ENCODE measurements at places on chromosomes 3 and 15.

GRCh38 chr3:177478170-177478867 lies 281.0 kb upstream of the TBL1XR1 start:
- H3K27me3 ChIP-seq: no peaks in the 10 kb centered on the region
- DNase-seq: peak; percentile 68
- H3K27ac ChIP-seq: peak overlapping the region; percentile 27
- no peaks in the 10 kb centered on the region for H3K36me3 ChIP-seq
- H3K4me1 ChIP-seq: peaks cover 11% of the 10 kb centered on the region
- no peak overlapping the region for H3K4me3 ChIP-seq

DNA sequence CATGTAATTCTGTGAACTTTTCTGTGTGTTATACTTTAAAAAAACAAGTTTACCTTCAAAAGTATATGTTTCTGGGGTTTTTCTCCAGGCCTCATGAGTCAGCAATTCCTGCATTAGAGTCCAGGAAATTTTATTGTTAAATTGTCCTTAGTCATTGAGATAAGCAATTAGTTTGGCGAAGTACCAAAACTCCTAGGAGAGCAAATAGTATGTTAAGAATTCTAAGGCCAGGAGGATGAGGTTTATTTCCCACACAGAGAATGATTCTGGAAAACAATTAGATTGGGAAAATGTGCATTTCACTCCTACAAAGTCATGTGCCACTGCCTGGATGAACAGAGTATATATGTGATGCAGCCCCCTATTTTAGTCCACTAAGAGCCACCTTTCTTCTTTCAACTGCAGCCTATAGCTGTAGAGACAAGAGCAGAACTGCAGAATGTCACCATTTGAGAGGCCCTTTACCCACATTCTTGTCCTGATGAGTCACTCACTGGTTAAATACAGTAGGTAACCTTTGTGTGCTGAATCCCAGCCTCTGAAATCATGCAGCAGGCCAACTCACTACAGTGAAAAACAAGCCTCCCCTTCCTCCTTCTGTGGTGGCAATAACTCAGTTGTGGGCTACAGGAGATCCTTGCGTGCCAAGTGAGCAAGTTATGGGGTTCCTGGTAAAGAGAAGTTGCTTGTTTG lies 452.8 kb upstream of the THBS1 start:
- DNase-seq: no peak
- H3K4me3 ChIP-seq: no peak overlapping the region
- no peaks in the 10 kb centered on the region for H3K36me3 ChIP-seq
- H3K4me1 ChIP-seq: peaks cover 47% of the 10 kb centered on the region
- no peaks in the 10 kb centered on the region for H3K27me3 ChIP-seq
- H3K27ac ChIP-seq: no peak overlapping the region

- H3K36me3 ChIP-seq: no peaks in the 10 kb centered on the region
- peaks cover 11% of the 10 kb centered on the region for H3K27me3 ChIP-seq
- no peak for DNase-seq
- no peak overlapping the region for H3K27ac ChIP-seq
- H3K4me3 ChIP-seq: no peak overlapping the region
These were observed 23.1 kb upstream of the TXNRD3 start for GRCh38 chr3:126677862-126678503.

DNA sequence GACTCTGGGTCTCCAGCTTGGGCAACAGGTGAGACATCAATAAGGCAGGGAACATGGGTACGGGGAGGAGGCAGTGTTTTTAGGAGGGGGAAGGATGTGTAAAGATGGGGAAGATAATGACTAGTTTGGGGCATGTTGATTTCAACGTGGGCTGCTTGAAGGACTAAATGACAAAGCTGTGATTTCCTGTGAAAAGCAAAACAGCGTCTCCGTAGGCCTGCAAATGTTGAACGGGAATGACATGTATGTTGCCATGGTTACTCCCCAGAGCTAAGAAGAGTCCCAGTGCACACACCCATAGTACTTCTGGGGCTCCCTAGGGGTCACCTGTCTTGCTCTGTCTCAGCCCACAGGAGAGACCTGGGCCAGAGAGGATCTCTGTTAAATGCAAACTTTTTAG lies 71.3 kb upstream of the ETV5 start:
- no peak overlapping the region for H3K27ac ChIP-seq
- DNase-seq: no peak
- H3K4me3 ChIP-seq: no peak overlapping the region
- no peaks in the 10 kb centered on the region for H3K27me3 ChIP-seq
- peaks cover 19% of the 10 kb centered on the region for H3K36me3 ChIP-seq

GRCh38 chr3:147507638-147508286 lies 98.6 kb downstream of the ZIC1 start:
- H3K4me3 ChIP-seq: no peak overlapping the region
- H3K27ac ChIP-seq: peak overlapping the region; percentile 34
- DNase-seq: no peak

DNA sequence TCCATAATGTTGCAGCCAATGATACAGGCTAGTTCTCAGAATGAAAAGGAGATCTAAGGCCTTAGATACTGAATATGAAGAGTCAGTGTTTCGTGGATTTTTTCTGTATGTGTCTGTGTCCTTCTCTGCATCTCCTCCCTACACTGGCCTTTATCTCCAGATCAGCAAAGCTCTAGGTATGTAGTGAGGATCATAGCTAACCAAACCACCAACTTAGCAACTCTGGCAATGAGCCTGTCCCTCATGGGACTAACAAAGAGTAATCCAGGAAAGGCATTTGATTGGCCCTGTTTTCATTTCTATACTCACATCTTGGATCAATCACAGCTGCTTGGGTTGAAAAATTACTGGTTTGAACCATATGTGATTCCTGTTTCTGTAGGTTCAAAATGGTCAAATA lies 18.6 kb upstream of the CNTN3 start:
- no peak for DNase-seq
- no peaks in the 10 kb centered on the region for H3K27me3 ChIP-seq
- H3K36me3 ChIP-seq: no peaks in the 10 kb centered on the region
- H3K27ac ChIP-seq: no peak overlapping the region
- no peak overlapping the region for H3K4me3 ChIP-seq
- H3K4me1 ChIP-seq: no peaks in the 10 kb centered on the region

GRCh38 chr3:58175437-58176184 lies 35.2 kb downstream of the DNASE1L3 start:
- H3K4me3 ChIP-seq: no peak overlapping the region
- peak overlapping the region; percentile 5 for H3K27ac ChIP-seq
- H3K4me1 ChIP-seq: peaks cover 35% of the 10 kb centered on the region
- no peak for DNase-seq
- peaks cover 6% of the 10 kb centered on the region for H3K36me3 ChIP-seq
- H3K27me3 ChIP-seq: no peaks in the 10 kb centered on the region

GRCh38 chr3:37386627-37387230 lies 212.3 kb upstream of the LRRFIP2 start:
- peak overlapping the region; percentile 66 for H3K27ac ChIP-seq

DNA sequence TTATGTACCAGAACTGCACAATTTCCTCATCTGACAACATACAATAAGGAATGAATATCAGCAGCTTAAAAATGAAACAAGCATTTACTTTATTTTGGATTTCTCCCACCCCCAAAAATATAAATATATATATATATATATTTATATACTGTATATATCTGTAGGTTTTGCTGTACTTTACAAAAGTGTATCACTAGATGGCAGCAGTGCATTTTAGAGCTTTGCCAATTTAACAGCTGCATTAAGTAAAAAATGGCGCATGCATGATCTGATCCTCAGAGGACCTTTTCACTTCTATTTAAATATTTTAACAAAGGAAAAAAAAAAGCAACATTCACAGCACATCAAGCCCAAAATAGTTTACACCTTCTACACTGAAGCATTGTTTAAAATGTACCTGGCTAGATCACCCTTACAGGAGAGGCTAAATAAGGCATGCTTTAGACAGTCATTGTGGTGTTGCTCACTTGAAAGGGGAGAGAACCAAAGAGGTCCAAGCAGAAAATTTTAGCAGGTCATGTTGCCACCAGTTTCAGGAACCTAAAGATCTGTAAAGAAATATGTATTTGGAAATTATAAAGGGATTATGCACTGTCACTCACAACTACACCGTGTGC lies 72.6 kb downstream of the NPTN start:
- H3K36me3 ChIP-seq: peaks cover 91% of the 10 kb centered on the region
- no peaks in the 10 kb centered on the region for H3K4me1 ChIP-seq
- H3K27ac ChIP-seq: no peak overlapping the region
- no peaks in the 10 kb centered on the region for H3K27me3 ChIP-seq

DNA sequence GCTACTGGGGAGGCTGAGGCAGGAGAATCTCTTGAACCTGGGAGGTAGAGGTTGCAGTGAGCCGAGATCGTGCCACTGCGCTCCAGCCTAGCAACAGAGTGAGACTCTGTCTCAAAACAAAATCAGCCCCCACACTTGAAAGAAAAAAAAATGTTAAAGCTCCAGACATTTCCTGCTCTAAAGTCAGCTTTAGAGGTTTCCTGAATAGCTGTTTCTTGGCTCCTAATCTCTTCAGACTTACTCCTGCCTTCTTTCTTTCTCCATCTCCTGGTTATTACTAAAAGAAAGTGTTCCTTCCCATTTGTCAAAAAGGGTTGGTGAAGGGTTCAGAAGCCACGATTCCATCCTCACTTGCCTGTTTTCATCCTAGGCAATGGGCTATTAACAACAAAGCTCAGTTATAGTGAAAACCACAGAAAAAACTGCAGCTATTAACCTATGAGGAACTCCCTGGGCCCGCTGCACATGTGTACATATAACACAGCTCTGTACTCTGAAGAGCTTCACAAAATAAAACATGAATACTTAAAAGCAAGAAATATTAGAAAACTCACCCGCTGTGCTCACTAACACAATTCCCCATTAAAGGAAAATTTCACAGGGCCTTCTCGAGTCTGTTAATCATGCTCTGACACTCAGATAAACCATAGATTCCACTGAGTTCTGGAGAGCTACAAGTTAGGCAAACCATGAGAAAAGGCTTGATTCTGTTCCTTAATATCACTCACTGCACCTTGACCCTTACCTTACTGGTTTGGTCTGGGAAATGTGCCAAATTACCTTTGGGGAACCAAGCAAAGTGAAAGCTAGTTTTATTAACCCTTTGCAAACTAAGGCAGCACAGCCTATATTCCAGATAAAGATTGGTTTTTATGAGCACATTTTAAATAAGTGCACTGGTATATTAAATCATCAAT lies 89.9 kb upstream of the TSPAN3 start:
- H3K4me3 ChIP-seq: no peak overlapping the region
- no peak for DNase-seq
- peaks cover 9% of the 10 kb centered on the region for H3K4me1 ChIP-seq
- no peak overlapping the region for H3K27ac ChIP-seq
- H3K36me3 ChIP-seq: no peaks in the 10 kb centered on the region
- H3K27me3 ChIP-seq: no peaks in the 10 kb centered on the region

DNA sequence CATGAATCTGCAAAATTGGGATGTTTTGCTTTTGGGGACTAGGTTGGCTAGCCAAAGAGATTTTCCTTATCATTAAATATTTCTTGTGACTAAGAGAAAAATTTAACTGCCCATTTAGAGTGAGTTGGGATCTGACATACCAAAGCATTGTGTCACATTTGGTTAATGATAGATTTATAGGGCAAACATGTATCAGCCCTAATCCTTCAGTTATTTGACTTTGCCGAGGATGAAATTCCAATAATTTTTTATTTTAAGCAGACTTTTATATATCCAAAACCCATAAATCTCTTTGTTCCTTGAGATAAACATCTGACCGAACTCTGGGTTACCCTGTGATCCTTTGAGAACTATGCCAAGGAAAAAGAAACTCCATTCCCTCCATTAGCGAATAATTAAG lies 218.9 kb downstream of the CDIN1 start:
- H3K4me1 ChIP-seq: no peaks in the 10 kb centered on the region
- no peak overlapping the region for H3K4me3 ChIP-seq
- no peak for DNase-seq
- H3K27me3 ChIP-seq: no peaks in the 10 kb centered on the region

- no peak overlapping the region for H3K27ac ChIP-seq
- no peaks in the 10 kb centered on the region for H3K27me3 ChIP-seq
- H3K36me3 ChIP-seq: no peaks in the 10 kb centered on the region
- DNase-seq: no peak
- H3K4me3 ChIP-seq: no peak overlapping the region
These were observed 249.4 kb upstream of the MDFIC2 start for GRCh38 chr3:70561796-70562195.

GRCh38 chr15:31457161-31457560 lies 130.5 kb downstream of the KLF13 start:
- peaks cover 19% of the 10 kb centered on the region for H3K4me1 ChIP-seq
- DNase-seq: no peak
- H3K27me3 ChIP-seq: no peaks in the 10 kb centered on the region
- no peak overlapping the region for H3K4me3 ChIP-seq
- H3K36me3 ChIP-seq: no peaks in the 10 kb centered on the region

- no peak for DNase-seq
- H3K4me3 ChIP-seq: no peak overlapping the region
- H3K27ac ChIP-seq: no peak overlapping the region
- no peaks in the 10 kb centered on the region for H3K36me3 ChIP-seq
- no peaks in the 10 kb centered on the region for H3K27me3 ChIP-seq
These were observed 220.7 kb downstream of the CD47 start for GRCh38 chr3:107870096-107870495.

- H3K27ac ChIP-seq: no peak overlapping the region
- no peak overlapping the region for H3K4me3 ChIP-seq
These were observed 3.3 kb upstream of the SLC38A3 start for GRCh38 chr3:50201573-50202315.

DNA sequence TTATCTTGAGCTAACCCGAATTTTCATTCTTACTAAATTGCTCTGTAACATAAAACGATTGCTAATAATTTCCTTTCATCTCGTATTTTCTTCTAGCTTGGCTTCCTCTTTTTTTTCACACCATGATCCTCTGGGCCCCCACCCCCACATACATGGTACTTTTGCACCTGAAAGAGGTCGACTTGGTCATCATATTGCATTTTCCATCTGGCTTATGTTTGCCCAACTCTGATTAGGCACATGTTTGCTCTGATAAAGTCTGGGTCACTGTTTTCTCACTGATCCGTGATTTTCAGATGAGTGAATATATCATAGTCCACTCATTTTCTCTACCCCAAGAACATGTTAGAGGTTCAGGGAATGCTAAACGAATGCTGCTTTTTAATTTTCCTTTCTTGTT lies 49.5 kb downstream of the ARRDC4 start:
- no peaks in the 10 kb centered on the region for H3K4me1 ChIP-seq
- no peaks in the 10 kb centered on the region for H3K27me3 ChIP-seq
- H3K27ac ChIP-seq: no peak overlapping the region
- no peak overlapping the region for H3K4me3 ChIP-seq
- DNase-seq: no peak
- no peaks in the 10 kb centered on the region for H3K36me3 ChIP-seq

- no peak overlapping the region for H3K4me3 ChIP-seq
- peaks cover 94% of the 10 kb centered on the region for H3K27me3 ChIP-seq
- peaks cover 32% of the 10 kb centered on the region for H3K4me1 ChIP-seq
- no peak overlapping the region for H3K27ac ChIP-seq
- H3K36me3 ChIP-seq: no peaks in the 10 kb centered on the region
These were observed 6.1 kb downstream of the ZIC1 start for GRCh38 chr3:147415286-147415685.

GRCh38 chr3:109984976-109985375 lies 647.6 kb upstream of the DPPA4 start:
- H3K27ac ChIP-seq: no peak overlapping the region
- H3K4me1 ChIP-seq: no peaks in the 10 kb centered on the region
- H3K4me3 ChIP-seq: no peak overlapping the region
- H3K27me3 ChIP-seq: no peaks in the 10 kb centered on the region
- no peak for DNase-seq
